ENCODE measurements at places on chromosomes 1 and 21. TPM values are rescaled to one million over a fixed set of nuclear protein-coding genes. Genes with fewer than 3 reads are reported as not detected.

CYP4Z1 gene
- total RNA-seq, result not detected

CELA2B gene
- not detected for total RNA-seq

UBL4B gene
- not detected for total RNA-seq

RGSL1 gene
- not detected for total RNA-seq

F3 gene
- total RNA-seq, result 0.80 TPM

SLC30A2 gene
- 0.15 TPM for total RNA-seq

LAMC2 gene
- total RNA-seq, result 20.5 TPM

FALEC gene
- not detected for total RNA-seq

VHLL gene
- total RNA-seq, result not detected

RRP15 gene
- total RNA-seq, result 5.7 TPM

ADAM30 gene
- total RNA-seq, result not detected

TMEM240 gene
- 0.69 TPM for total RNA-seq

GBP6 gene
- not detected for total RNA-seq

CD34 gene
- 42.1 TPM for total RNA-seq

CCDC17 gene
- total RNA-seq, result 0.10 TPM

CTSS gene
- 80.2 TPM for total RNA-seq

NTRK1 gene
- total RNA-seq, result not detected

TAL1 gene
- 25.8 TPM for total RNA-seq

APOBEC4 gene
- not detected for total RNA-seq

TLR5 gene
- total RNA-seq, result 0.10 TPM

SOX13 gene
- 10.9 TPM for total RNA-seq

HRNR gene
- total RNA-seq, result not detected

GBP7 gene
- total RNA-seq, result not detected

HSD3B1 gene
- total RNA-seq, result not detected

FCER1G gene
- total RNA-seq, result not detected

SLC44A5 gene
- total RNA-seq, result 0.47 TPM

BTG2 gene
- 20.5 TPM for total RNA-seq

KRTAP10-9 gene
- total RNA-seq, result not detected

ITGB2 gene
- not detected for total RNA-seq

LRRC8B gene
- total RNA-seq, result 19.8 TPM
